Putamen (tissue), 1 donor: ENCODE measurements at places on chromosomes 11 and 22.

DNA sequence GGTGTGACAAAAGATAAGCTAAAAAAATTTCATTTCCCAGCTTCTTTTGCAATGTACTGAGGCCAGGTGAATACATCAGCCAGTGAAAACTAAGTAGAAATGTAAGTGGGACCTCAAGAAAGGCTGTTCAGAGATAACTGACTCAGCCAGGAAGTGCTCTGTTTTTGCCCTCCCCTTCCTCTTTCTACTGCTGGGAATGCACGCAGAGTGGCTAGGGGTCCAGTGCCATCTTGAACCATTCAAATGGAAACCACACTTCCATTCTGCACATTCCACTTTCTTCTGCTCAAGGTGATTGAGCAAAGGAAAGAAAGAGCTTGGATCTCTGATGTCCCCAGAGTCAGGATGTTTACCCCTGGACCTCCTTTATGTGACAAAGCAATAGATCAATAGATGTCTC, 27.8 kb upstream of the LMO2 start:
- DNase-seq = no peak

- peak; percentile 78 for DNase-seq
Measured at GRCh38 chr11:59556115-59556916, 45.0 kb downstream of the OR4D9 start.

GRCh38 chr11:114964676-114965214, 286.4 kb downstream of the NXPE2 start:
- no peak for DNase-seq

- DNase-seq = no peak
Measured at GRCh38 chr11:19072464-19072863, 11.9 kb upstream of the MRGPRX2 start.

GRCh38 chr11:75840522-75840921, 25.5 kb downstream of the UVRAG start:
- no peak for DNase-seq

GRCh38 chr11:134554861-134555260, 142.8 kb upstream of the B3GAT1 start:
- DNase-seq = no peak

- DNase-seq = no peak
Measured at GRCh38 chr11:68666849-68667248, 17.5 kb upstream of the GAL start.

- DNase-seq = peak; percentile 81
Measured at GRCh38 chr11:110429731-110430266, at the start of gene FDX1. Gene FDX1 (plus strand): TSS chr11:110429948. CDS start chr11:110430121, 173 bp downstream.

- DNase-seq = peak; percentile 59
Measured at GRCh38 chr11:2151500-2152257, 9.3 kb downstream of the INS start.
